ENCODE measurements at places on chromosomes 3 and 15. TPM values are rescaled to one million over a fixed set of nuclear protein-coding genes. Genes with fewer than 3 reads are reported as not detected.

Gene SLC24A1
- total RNA-seq = 14.5 TPM

Gene IMPG2
- 0.38 TPM for total RNA-seq

Gene CPLX3
- not detected for total RNA-seq

GRCh38 chr3:34225821-34226366 is 427.5 kb downstream of the PDCD6IP start:
- no peak for DNase-seq

Gene SLC2A2
- not detected for total RNA-seq

DNA sequence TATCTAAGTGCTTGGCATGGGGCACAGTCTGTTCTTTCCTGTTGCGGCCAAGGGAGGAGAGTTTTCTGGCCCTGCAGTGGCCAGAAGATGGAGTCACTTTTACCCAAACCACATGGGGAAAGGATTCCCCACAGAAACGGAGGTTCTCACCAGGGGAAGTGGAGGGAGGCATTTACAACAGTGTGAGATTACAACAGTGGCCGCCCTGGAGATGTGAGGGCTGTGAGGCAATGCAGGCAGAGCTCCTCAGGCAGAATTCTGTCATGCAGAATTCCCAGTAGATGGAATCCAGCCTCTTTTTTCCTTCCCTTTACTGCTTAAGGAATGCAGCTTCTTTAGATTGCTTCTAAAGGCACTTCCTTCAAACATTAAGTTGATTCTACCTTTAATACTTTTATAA is 83.1 kb downstream of the CACNA1D start:
- no peak for DNase-seq

GRCh38 chr3:194977356-194977755 is 291.7 kb downstream of the FAM43A start:
- DNase-seq = peak; percentile 17

DNA sequence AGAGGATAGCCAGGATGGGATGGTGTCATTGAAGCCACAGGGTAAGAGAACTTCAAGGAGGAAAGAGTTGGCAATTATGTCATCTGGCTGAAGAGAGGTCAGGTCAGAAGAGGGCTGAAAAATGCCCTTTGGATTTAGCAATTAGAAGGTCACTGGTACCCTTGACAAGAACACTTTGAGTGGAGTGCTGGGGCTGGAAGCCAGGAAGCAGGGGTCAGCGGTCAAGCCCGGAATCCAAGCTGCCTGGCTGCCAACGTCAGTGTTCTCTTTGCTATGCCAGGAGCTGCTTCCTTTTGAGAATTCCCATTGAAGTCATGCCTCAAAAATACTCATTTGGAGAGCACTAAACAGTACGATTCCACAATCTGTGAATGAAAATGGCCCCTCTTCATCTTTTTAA is 386.5 kb downstream of the SHQ1 start:
- no peak for DNase-seq

GRCh38 chr3:186421946-186422345 is 59.9 kb upstream of the DGKG start:
- DNase-seq = no peak

DNA sequence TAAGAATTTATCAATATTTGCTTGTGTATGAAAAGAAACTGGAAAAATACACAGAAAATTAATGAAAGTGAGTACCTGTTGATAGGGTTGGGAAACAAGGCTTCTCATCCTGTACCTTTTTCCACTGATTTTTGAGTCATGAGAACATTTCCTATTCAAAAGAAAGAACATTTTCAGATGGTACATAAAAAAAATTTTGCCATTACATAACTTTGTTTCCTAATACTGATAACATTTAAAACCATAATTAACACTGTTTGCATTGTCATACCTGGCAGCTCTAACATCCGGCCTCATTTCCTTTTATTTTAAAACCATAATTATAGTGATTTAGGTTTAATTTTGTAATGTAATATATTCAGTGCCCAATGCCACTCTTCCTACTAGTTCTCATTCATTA is 11.7 kb downstream of the NKTR start:
- no peak for DNase-seq

Gene PIF1
- 0.95 TPM for total RNA-seq

GRCh38 chr3:175111036-175111435 is 251.9 kb downstream of the NAALADL2 start:
- no peak for DNase-seq

Gene MASP1
- 13.9 TPM for total RNA-seq

DNA sequence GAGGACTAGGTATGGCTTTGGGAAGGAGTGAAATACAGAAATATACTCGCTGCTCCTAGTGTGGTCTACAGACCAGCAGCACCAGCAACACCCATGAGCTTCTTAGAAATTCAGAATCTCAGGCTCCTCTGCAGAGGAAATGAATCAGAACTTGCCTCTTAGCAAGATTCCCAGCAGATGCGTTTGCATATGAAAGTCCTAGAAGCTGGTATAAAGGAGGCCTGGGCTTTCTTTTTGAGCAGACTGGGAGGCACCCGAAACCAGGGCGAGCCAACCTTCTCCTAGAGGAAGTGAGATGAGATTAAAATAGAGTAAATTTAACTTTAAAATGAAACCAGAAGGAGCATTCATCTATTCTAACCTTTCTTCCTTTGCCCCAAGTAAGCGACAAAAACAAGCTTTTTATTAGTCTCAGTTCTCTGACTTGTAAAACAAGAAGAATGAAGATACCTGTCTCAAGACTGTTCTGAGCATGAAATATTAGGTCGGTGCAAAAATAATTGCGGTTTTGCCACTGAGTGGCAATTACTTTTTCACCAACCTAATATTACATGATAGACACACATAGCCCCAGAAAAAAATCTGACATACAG is 140.0 kb downstream of the PDZRN3 start:
- no peak for DNase-seq

Gene NANOGP8
- total RNA-seq = 0.48 TPM

- no peak for DNase-seq
Observed at GRCh38 chr15:79003301-79003700, 58.5 kb upstream of the CTSH start.

GRCh38 chr3:47047673-47048072 is 68.2 kb downstream of the NBEAL2 start:
- no peak for DNase-seq

- DNase-seq = peak; percentile 82
Observed at GRCh38 chr15:51736751-51737521, 519 bp downstream of the LYSMD2 start.

Gene SCG3
- total RNA-seq = 0.46 TPM

GRCh38 chr3:184338511-184338945 is 1.1 kb downstream of the FAM131A start:
- peak; percentile 93 for DNase-seq

Gene FAM81A
- total RNA-seq = 1.7 TPM

DNA sequence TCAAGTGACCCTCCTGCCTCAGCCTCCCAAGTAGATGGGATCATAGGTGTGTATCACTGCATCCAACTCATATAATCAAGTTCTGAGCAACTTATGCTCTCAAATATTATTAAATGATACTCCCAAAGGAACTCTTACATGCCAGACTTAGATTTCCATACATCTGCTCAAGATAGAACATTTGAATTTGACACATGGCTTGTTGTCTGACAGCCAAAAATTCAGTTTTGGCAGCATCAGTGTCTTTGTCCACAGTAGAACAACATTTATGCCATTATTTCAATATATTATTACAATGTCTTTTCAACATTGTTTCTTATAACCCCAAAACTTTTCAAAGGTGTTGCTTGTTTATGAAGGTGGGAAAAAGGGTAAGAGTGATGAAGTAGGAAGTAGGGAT is 116.2 kb downstream of the SUCNR1 start:
- DNase-seq = no peak

Gene DCBLD2
- total RNA-seq = 27.9 TPM

DNA sequence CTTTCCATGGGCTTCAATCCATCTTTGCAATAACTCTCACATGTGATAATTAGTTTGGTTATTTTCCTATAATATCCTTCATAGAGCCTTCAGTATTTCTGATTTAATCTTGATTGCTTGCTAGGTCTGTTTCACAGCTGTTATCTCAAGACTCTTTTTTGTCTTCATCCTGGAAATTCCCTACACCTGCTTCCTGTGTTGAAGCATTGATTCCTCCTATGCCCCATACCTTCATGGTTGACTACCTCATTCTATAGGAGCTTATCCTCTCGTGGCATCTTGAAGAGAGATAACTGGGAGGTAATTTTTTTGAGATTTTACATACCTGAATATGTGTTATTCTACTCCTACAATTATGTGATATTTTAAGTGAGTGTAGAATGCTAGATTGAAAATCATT is 26.7 kb downstream of the PIK3CA start:
- no peak for DNase-seq

DNA sequence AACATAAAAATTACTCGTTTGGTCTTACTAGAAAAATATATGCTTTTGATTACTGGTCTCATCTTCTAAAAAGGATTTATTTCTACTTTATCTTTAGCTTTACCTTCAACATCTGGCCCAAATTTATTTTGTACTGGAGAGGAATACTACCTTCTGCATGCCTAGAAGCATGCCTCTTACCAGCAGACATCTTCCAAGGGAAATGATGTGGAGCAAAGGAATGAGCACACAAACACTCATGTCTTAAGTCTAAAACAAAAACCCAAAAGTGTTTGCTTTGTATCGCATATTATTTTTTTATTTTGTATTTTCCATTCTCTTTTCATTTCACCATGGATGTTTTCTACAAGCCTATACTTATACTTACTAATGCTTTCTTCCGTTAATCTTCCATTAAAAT is 304.6 kb upstream of the KCNMB2 start:
- DNase-seq = no peak

GRCh38 chr3:117047951-117048705 is 338.5 kb downstream of the TUSC7 start:
- no peak for DNase-seq

Gene TMC3
- total RNA-seq = not detected

GRCh38 chr15:62069551-62069950 is 2.8 kb downstream of the C2CD4A start:
- no peak for DNase-seq

Gene PTH1R
- 17.9 TPM for total RNA-seq

DNA sequence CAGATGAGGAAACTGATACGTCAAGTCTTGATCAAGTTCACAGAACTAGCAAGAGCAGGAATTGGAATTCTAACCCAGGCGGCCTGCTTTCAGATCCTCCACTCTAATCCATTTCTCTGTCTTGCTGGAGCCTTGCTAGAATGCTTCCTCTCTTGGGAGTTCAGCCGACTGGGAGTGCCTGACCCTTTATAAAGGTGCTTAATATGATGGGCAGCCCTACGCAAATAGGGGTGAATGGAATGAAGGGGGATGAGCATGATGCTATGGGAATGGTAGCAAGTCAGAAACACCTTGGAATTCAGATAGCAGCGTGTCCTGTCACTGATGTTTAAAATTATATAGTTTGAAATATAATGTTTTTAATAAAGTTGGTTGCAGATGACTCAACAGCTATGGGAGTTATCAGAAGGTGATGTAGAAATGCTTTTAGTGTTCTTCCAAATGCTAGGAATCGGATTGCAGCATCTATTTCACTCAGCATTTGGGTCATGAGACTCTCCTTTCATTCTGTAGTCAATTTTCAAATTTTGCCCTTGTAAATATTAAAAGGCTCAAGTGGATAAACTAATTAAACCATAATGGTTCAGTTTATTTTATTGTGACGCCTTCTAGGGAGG is 150.7 kb downstream of the FNDC3B start:
- no peak for DNase-seq

- no peak for DNase-seq
Observed at GRCh38 chr3:194091141-194091540, 44.8 kb upstream of the HES1 start.

- DNase-seq = no peak
Observed at GRCh38 chr3:51057121-51057520, 328.0 kb upstream of the MANF start.

DNA sequence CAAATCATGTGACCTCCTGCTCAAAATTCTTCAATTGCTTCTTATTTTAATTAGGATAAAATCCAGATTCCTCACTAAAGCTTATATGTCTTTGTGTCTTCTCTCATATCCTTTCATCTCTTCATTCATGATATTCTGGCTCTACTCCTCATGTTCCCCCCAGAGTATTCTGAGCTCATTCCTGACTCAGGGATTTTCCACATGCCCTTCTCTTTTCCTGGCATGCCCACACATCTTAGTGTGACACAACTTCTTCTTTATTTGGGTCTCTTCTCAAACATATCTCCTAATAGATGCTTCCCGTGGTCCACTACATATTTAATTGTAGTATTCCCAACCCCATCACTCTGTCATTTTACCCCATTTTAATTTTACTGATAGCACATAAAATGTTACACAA is 15.2 kb upstream of the MBNL1 start:
- DNase-seq = no peak
